Stimulated activated CD8-positive, alpha-beta memory T cell treated with anti-CD3 and anti-CD28 coated beads, Interleukin-4, amount 100 ng/mL, for 4 hours (primary cell): ENCODE measurements at places on chromosomes 11 and 22.

DNA sequence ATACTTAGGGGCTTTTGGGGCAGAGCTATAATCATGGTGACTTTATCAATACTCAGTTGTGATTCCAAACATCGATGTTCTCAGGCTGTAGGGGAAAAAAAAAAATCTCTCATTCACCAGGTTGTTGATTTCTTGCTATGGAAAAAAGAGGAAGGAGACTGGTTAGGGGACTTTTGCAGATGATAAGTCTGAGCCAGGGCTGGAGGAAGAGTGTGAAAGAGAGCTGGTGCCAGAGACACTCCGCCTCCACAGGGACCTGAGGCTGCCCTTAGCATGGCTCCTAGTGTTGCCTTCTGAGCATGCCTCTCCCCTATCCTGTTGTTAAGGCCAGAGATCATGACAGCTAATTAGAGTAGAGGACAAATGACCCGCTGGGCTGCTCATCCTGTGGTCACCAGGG, 16.9 kb downstream of the UPB1 start:
- DNase-seq: no peak

DNA sequence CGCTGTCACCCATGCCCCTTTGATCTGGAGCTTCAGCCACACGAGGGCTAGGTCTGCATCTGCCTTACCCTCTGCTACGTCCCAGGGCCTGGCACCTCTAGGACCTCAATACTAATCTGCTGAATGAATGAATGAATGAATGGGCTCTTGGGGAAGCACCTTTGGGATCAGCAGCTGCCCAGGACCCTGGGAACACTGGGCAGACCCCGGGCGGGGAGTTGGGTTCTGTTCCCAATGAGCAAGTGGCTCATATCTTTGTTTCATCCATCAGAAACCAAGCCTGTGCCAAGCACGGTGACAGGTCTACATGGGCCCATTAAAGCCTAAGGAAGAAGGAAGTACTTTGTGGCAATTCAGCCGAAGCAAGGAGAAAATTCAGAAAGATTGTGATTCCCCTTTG, 41.5 kb upstream of the SHISAL1 start:
- no peak for DNase-seq

DNA sequence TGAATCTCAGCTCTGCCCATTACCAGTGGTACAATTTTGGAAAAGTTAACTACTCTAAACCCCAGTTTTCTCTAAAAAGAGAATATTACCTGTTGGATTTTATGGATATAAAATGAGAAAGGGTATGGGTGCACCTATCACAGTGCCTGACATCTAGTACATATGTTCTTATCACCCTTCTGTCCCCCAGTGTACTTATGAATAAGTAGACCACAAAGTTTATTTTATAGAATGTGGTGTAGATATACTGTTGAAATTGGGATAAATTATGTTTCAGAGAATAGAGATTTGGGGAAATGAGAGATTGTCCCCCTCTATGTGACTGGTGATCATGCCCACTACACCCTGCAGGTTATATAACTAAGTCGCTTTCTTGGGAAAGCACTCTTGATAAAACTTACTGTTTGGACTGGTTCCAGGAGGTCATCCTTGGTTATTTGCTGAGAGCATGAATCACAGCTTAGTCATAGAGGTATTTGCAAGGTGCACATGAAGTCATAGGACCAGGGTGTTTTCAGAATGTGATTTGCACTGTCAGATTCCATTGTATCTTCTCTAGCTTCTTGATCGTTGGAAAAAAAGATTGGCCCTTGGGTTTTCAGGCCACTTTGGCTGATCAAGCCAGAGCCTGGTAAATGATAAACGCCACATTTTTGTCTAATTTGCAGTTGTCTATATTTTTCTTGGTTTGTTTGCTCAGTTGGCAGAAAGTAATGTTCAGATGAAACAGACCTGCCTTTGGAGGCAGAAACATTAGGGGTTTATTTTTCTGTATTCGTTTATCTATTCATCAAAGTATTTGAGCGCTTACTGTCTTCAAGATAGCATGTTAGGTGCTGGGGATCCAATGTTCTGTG, 21.3 kb downstream of the STX3 start:
- DNase-seq: no peak

- DNase-seq: no peak
These were observed 4.3 kb upstream of the NRIP3 start for GRCh38 chr11:9008011-9008550.

DNA sequence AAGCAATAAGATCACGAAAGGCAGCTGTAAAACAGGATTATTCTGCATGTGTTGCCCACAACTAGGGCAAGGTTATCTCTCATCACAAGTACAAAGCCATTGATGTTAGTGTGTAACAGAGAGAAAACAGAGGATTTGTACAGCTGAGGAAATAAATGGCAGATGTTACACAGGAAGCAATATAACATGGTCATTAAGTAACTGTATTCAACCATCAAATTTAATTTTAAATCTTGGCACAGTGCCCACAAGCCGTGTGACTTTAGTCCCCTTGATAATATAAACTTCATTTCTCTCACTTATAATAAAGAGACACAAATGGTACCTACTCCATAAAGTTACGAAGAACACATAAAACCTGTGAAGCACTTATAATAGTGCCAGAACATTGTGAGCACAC, 17.3 kb downstream of the OR51E2 start:
- DNase-seq: no peak

DNA sequence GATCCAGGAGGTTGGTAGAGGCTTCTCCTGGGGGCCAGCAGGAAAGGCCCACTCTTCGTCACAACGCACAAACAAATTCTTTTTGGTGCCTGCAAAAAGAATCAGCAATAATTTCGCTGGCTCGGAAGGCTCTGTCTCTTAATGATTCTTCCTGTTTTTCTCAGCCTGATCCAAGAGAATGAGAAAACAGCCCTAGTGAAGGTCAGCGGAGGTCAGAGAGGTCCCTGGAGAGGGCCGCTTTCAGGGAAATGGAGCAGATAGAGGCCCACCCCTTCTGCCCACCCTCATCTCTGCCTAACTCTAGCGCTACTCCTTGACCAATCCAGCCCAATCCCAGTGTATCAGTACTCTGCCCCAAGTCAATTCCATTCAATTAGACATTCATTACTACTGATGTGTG, 19.2 kb downstream of the LRRC55 start:
- DNase-seq: no peak

DNA sequence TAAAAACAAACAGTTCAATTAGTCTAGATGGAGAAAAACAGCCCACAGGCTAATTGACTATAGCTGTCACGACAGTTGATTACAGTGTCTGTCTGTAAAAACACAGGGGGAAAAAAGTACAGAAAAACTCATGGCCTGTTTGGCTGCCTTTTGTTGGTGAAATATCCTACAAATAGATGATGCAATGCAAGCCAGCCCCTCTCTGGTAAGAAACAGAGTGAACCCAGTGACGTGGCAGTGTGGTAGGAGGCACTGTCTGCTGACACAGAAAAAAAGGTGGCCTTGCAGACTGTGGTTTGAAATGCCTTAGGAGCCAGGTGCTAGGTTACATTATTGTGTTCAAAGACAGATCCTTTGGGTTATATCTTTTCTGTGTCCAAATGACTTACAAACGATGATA, 431.4 kb upstream of the CCDC90B start:
- DNase-seq: no peak
